Glomerular endothelial cell (primary cell): ENCODE measurements at places on chromosomes 5 and 9. TPM values are rescaled to one million over a fixed set of nuclear protein-coding genes. Genes with fewer than 3 reads are reported as not detected.
A peak's percentile ranks its signal among the peaks of the same experiment; 100 is the strongest.

The CNTLN gene
- 3.9 and 9.4 TPM in 2 replicates for total RNA-seq

The COL23A1 gene
- 0.05 TPM in 1 of 2 replicates, not detected in the other for total RNA-seq

The TEX48 gene
- not detected in 2 replicates for total RNA-seq

The TAF1L gene
- under 0.01 TPM in 1 of 2 replicates, not detected in the other for total RNA-seq

The PDE6A gene
- not detected in 2 replicates for total RNA-seq

The TMC1 gene
- total RNA-seq: 0.23 and 0.82 TPM in 2 replicates

The NREP gene
- total RNA-seq: 89.1 and 182 TPM in 2 replicates

The CHSY3 gene
- total RNA-seq: 2.4 and 7.7 TPM in 2 replicates

DNA sequence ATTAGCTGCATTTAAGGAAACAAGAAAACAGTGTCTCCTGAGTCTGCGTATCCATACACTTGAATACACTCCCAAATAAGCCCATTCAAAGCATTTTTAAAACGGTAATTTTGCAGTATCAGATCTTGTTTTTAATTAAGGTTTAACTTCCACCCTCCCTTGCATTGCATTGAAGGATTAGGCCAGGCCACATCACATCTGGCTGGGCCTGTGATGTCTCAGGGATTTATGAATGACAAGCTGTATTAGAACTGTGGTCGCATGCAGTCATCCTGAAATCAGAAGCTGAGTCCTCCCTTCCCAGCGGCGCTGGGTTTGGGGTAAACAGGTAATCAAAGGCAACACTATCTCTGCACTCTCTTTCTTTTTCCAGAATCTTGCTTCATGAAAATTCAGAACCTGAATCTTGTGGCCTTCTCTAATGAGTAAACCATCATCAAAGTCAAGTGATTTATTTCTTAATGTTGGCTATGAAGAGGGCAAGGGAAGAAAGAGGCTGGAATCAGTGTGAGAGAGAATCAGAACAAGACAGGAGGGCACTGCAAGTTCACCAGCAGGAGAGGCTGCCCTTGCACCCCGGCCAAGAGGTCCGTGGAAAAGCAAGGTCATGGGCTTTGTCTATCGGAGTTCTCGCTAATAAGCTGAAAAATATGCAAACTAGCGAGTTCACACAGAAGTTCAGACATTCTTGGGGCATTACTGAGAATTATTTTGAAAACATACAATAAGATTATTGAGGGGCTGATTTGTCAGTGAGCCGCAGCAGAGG lies 80.0 kb upstream of the ZSWIM6 start:
- no peak for DNase-seq

GRCh38 chr5:100110497-100110896 lies 424.7 kb upstream of the FAM174A start:
- DNase-seq: no peak

DNA sequence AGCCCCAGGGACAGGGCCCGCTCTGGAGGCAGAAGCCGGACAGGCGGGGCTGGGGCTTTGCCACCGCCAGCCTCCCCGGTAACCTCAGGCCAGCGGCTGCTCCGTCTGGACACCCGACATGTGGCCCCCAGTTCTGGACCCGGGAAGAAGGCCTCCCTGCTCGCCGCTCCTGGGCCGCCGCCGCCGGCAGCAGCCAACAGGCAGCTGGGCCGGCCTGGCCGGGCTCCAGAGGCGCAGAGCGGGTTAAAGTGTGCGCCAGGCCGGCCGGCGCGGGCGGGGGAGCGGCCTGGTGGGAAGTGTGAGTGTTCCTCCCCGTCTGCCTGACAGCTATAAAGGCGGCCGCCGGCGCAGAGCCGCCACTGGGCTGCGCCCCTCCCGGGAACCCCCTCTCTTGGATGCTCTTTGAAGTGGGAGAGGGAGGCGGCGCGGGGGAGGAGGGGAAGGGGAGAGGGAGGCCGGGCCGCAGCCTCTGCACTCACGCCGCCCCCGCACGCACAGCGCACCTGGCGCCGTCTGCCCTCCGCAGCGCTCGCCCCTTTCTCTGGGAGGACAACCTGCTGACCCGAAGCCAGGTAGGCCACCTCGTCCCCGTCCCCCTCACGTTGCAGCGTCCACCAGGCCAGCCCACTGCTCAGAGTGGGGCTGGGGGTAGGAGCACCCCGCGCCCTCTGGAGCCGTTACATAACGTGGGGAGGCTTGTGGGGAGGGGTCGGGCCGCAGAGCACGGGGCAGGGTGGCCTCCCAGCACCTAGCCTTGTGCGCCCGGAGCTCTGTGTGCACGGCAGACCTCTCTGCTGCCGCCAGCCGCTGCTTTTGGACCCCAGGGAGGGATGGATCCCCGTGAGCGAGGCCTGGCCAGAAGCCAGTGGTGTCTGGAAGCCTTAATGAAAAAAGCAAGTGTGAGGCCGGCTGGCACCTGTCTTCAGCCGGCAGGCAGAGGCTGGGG lies at the start of gene ADAMTSL2:
Gene ADAMTSL2, plus strand, starts transcription at position 359 of the 946 bp plus-strand sequence. CDS start 2,009 bp downstream, outside the sequence.
- DNase-seq: no peak

DNA sequence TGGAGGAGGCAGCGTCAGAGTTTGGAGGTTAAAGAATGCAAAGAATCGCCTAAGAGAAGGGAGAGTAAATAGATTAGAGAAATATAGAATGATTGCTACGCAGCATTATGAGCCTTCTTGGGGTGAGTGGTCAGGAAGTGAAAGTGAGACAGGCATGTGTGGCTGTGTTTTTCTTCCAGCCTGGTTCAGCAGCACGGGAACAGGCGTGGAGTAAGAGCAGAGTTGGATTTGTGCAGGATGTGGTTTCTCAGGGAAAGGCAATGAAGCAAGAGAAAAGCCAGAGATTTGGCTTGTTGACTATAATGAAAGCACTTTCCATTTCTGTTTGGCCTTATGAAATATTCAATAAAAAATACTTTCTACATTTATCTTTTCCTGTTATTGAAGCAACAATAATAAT lies 34.3 kb upstream of the FRMD3 start:
- DNase-seq: no peak

- no peak for DNase-seq
Observed at GRCh38 chr5:177487975-177488374, 9.4 kb downstream of the PDLIM7 start.

DNA sequence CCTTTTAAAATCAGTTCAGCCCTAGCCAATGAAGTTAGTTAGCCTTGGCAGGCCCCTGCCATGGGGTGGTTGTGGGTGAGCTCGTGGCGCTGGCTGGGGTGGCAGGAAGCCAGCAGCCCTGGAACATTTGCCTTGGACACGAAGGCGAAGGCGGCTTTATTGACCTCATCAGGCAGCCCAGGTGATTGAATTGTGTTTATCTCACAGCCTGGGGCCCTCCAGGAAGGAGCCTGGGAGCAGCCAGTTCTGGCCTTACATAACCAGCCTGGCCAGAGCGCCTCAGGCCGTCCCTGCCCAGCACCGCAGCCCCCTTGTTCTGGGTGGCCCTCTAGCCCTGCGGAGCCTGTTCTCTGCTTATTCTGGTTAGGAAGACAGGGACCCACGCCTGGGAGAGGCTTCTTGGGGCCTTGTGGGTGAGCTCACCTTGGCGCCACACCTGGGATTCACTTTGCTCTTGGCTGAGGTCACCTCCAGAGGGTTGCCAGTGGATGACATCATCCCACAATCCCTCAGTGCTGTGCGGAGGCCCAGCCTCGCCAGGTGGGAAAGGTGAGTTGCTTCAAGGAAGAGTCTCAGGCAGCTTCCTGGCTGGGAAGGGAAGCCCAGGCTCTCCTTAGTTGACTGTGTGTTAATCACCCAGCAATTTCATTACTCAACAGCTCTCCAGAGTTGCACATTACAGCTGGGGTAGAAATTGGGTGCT lies 54.4 kb upstream of the RPL26L1 start:
- DNase-seq: no peak

GRCh38 chr9:128902351-128903078 lies 18.3 kb upstream of the PHYHD1 start:
- DNase-seq: no peak

- no peak for DNase-seq
Observed at GRCh38 chr5:144944936-144945335, 774.3 kb downstream of the KCTD16 start.

GRCh38 chr5:137828664-137829063 lies 39.0 kb upstream of the MYOT start:
- DNase-seq: no peak

- DNase-seq: no peak
Observed at GRCh38 chr9:115930472-115930871, 223.1 kb upstream of the PAPPA start.

DNA sequence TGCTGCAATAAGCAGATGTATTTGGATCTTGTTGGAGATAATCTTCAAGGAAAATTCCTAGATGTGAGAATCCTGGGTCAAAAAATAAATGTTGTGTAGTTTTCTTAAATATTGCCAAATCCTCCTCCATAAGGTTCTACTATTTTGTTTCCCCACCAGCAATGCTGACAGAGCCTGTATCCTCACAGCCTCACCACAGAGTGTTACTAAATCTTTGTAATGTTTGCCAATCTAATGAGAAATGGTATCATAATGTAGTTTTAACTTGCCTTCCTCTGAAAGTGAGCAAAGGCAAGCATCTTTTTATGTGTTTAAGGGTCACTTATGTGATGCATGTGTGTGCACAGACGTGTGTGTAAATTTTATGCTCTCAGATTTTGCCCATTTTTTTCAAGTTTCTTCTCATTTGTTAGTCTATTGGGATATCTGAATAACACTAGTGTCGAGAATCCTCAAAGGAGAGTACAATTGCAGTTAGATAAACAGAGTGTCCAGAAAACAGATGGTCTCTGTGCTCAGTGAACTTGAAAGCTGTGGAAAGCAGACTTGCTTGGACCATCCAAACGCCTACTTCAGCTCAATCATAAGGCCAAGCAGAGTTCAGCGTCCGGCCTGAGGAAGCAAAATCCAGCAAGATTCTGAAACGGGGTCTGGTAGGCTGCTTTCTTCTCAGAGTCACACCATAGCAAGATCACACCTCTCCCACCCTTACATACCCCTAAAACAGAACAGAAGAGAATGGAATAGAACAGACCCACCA lies 35.7 kb upstream of the UGT3A1 start:
- no peak for DNase-seq

- no peak for DNase-seq
Observed at GRCh38 chr9:129981180-129981907, 61.6 kb downstream of the FNBP1 start.

DNA sequence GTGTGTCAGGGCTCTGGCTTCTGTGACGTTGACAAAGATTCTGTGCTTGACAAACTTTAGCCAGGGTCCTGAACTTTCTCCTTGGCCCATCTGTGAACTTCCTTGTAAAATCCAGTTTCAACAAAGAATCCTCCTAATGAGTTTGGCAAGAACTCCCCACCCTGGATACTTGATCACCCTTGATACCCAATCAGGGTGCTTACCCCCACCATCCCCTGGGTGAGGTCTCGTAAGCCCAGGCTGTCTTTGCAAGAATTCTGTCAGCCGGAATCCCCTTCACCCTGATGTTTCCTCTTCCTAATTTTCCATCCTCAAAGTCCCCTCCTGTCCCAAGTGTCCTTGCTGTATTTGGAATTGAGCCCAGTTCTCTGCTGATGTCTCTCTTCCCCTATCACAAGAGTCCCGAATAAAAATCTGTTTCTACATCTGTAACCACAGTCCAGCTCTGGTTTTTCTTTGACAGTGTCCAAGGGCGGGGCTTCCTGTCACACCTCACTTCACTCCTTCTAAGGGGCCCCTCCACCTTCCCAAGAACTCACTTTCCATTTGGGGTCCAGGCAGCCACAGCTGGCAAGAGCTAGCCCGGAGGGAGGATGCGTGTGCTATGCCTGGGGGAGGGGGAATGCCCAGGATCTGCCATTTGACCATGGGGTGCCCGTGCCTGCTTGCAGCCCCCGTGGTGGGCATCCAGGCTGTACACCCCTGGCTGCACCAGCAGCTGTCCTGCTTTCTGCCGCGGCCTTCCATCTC lies 2.7 kb upstream of the CARD19 start:
- no peak for DNase-seq

DNA sequence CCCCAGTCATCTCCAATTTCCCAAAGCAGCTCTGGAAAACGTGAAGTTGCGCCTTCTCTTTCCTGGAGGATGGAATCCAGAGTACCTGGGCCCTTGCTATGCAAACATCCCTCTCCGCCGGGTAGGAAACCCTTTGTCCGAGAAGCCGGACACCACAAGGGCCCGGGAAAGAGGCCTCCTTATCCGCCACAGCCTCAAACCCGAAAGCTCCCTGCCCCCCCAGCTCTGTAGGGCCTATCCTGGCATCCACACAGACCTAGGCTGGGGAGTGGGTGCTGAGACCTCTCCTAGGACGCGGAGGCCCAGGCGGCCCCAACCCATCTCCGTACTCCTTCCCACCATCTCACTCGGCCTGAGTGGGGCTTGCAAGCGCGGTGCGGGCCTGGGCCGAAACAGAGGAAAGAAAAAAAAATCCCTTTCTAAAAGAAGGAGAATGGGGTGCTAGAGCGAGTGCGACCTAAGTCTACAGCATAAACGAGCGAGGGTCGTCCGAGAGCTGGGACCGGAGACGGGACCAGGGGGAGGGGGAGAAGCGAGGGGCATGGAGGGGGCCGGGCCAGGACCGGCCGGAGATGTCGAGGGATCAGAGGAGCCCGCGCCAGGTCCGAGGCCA lies 624 bp downstream of the FBXW11 start:
- no peak for DNase-seq

- DNase-seq: no peak
Observed at GRCh38 chr5:158832731-158833130, 267.0 kb downstream of the EBF1 start.

- no peak for DNase-seq
Observed at GRCh38 chr5:55865831-55866230, 14.7 kb downstream of the IL31RA start.

DNA sequence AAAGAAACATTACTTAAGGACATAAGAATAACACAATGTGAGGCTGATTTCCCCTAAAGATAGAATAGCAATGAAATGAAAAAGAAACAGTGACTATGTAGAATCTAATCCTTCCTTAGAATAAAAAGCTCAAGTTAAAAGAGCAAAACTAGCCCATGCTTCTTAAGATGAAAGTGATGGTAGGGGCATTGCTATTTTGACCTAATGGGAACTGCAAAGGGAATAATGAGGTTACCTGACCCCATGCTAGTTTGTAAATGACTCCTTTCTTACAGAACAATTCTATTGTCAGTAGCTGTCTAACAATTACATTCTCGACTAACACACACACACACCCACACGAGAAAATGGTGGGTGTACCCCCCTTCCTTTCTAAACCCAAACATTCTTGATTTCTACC lies 575.8 kb downstream of the CSNK1G3 start:
- DNase-seq: no peak

DNA sequence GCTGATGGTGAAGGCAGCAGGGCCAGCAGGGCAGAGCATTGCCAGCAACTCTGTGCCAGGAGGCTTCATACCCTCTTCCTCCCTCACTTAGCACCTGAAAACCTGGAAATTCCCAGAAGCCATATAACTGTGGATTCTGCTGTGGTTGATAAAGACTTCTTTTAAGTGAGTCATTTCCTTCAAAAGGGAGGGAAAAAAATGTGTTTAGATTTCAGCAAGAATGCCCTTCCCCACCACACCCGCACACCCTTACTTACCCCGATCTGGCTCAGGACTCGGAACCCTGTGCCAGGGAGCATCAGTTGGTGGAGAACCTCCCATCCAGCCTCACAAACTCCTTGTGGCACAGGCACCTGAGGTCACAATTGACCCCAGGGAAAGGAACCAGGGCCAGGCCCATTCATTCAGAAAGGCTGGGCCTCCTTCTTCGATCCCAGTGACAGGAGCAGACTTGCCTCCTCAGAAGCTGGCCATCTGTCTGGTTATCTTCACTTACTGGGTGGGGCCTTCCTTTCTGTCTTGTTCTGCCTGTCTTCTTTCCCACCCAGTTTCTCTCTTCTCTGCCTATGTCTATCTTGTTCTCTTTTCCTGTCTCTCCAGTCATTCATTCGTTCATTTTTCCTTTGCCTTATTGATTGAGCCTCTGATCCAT lies 62.6 kb downstream of the PLAC8L1 start:
- DNase-seq: peak; percentile 39
